ENCODE measurements at places on chromosomes 3 and 15. TPM values are rescaled to one million over a fixed set of nuclear protein-coding genes. Genes with fewer than 3 reads are reported as not detected.

PLA2G4E gene
- not detected for total RNA-seq

KY gene
- total RNA-seq: 0.13 TPM

PPM1M gene
- total RNA-seq: 4.2 TPM

TM6SF1 gene
- total RNA-seq: 0.10 TPM

CHRD gene
- 0.39 TPM for total RNA-seq

ITGB5 gene
- total RNA-seq: 383 TPM

UBL7 gene
- total RNA-seq: 42.8 TPM

ABI3BP gene
- 0.91 TPM for total RNA-seq

ALG3 gene
- total RNA-seq: 74.2 TPM

HESX1 gene
- 0.38 TPM for total RNA-seq

CATSPER2 gene
- 0.66 TPM for total RNA-seq

SH2D7 gene
- not detected for total RNA-seq

ADAMTS17 gene
- 0.13 TPM for total RNA-seq

FAM81A gene
- 13.4 TPM for total RNA-seq

DPPA4 gene
- total RNA-seq: not detected

ROBO2 gene
- not detected for total RNA-seq

POLQ gene
- total RNA-seq: 7.4 TPM

TTC21A gene
- total RNA-seq: 2.5 TPM

DCBLD2 gene
- total RNA-seq: 229 TPM

GLDN gene
- total RNA-seq: not detected

IRAK2 gene
- total RNA-seq: 21.8 TPM

INSYN1 gene
- 1.9 TPM for total RNA-seq

GOLGA6L26 gene
- not detected for total RNA-seq

ZNF80 gene
- total RNA-seq: not detected

ECE2 gene
- total RNA-seq: not detected

SEMA3B gene
- 9.7 TPM for total RNA-seq

EIF2A gene
- total RNA-seq: 71.4 TPM

ENTPD3 gene
- 0.05 TPM for total RNA-seq

PRR20G gene
- total RNA-seq: 0.80 TPM

ZMYND10 gene
- 1.2 TPM for total RNA-seq

C3orf85 gene
- total RNA-seq: not detected

CCR4 gene
- total RNA-seq: not detected

SLC35G2 gene
- total RNA-seq: 27.7 TPM

CAV3 gene
- total RNA-seq: 0.31 TPM

ZFAND6 gene
- total RNA-seq: 102 TPM

MORC1 gene
- not detected for total RNA-seq

ALS2CL gene
- total RNA-seq: 9.4 TPM

ABHD2 gene
- total RNA-seq: 153 TPM

HMCES gene
- total RNA-seq: 41.7 TPM

DNAJA4 gene
- total RNA-seq: not detected

ZPLD1 gene
- total RNA-seq: not detected

HAPLN3 gene
- 22.9 TPM for total RNA-seq

KLHL6 gene
- total RNA-seq: not detected

Measured in A549 treated with GW870086 at 1 μM for 4 hours (cell line).